ENCODE measurements at places on chromosomes 2 and 18.

GRCh38 chr2:157684940-157685466 is 56.3 kb upstream of the ACVR1C start:
- no peak for DNase-seq

DNA sequence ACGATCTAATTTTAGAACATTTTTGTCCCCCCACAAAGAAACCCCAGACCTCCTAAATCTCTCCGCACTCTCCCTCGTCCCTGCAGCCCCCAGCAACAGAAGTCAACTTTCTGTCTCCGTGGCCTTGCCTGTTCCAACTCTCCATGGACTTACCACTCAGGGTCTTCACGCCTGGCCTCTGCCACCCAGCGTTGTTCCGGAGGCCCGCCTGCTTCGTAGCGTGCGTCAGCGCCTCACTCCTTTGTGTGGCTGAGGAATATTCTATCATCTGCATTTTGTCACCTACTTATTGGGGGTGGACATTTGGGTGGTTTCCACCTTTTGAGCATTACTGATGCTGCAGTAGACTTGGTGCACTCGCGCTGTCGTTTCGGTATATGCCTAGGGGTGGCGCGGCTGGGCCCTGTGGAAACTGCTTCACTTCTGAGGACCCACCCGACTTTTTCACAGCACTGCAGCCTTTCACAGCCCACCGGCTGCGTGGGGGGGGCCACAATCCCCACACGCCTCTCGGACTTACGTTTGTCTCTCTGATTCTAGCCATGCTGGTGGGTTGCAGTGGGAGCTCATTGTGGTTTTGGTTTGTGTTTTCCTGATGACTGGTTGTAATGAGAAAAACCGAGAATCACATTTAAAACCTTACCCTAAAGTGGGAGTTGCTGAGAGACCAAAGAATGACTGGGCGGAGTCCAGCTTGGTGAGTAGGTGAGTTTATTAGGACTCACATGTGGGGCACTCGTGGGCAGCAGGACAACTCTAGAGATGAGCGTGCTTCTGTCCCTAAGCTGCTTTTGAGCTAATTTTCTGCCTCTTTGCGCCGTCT is 1.4 kb upstream of the HSBP1L1 start:
- no peak for DNase-seq

GRCh38 chr2:237946423-237946822 is 20.4 kb upstream of the UBE2F start:
- DNase-seq = no peak

- DNase-seq = no peak
Observed at GRCh38 chr2:158414538-158414937, 42.0 kb downstream of the CCDC148 start.

DNA sequence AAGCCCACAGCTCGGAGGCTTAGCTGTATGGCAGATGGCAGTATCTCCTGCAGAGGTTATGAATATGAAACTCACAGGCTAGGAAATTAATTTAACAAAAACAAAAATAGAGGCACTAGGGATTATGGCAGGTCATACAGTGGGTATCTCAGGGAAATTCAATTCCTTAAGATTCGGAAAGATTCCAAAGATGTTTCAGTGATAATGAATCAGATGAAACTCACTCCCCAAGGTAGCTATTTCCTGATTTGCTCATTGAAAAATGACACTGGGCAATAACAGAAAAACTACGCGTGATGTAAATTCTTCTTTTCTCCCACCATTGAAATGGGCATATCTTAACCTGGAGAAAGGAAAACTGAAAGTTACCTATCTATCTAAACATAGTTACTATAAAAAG is 414.1 kb downstream of the STK39 start:
- DNase-seq = no peak

DNA sequence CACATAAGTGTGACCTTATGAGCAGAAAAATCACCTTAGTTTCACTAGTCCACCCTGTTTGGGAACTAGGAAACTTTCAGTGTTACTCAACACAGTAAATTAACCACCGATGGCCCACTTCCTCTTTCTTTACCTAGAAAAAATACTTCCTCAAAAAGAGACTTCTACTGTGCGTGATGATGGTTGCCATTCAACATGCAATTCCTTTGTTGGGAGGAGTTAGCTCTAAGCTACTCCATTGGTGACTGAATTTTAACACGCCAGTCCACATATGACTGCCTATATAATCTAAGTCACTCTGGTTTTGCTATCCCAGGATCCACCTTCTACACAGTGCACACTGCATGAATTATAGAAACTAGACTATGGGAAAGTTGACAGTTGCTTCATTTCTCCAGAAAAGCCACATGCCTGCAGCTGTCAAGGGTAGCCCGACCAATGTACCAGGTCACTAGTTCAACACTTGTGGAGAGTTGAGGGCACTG is 47.8 kb upstream of the REG3G start:
- peak; percentile 9 for DNase-seq

DNA sequence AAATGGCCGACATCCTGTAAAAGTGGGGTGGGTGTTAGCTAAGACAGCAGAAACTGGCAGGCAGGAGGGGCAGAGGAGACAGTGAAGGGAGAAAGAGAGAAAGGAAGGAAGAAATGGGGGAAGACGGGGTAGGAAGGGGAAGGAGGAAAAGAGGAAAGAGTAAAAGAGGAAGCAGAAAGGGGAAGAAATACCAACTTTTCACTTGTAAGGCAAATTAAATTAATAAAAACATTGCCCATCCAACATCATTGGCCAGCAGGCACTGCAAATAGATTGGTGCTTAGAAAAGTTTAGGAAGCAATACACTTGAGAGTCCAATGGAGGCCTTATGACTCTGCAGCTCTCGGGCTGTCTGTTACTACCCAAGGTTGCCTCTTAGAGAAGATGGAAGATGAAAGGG is 116.7 kb downstream of the TNS1 start:
- no peak for DNase-seq

- DNase-seq = no peak
Observed at GRCh38 chr18:78571831-78572347, 407.7 kb upstream of the SALL3 start.

DNA sequence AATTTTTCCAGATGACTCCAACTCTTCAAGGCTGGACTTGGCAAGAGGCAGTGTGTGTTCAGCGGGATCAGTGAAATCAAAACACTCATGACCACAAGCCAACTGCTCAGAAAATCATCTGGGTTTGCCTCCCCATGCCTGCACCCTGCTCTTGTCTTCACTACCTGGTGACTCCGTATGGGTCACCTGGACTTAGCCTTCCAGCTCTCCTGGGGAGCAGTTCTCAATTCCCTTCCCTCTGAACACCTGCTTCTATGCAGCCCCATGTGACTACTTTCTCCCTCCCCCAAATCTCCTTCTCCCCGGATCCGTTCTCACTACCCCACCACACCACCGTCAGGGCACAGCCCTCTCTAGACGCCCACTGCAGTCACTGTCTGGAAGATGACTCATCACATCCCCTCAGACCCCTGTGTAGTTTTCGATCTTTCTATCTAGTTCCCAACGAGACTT is 130.2 kb upstream of the ID2 start:
- DNase-seq = no peak

DNA sequence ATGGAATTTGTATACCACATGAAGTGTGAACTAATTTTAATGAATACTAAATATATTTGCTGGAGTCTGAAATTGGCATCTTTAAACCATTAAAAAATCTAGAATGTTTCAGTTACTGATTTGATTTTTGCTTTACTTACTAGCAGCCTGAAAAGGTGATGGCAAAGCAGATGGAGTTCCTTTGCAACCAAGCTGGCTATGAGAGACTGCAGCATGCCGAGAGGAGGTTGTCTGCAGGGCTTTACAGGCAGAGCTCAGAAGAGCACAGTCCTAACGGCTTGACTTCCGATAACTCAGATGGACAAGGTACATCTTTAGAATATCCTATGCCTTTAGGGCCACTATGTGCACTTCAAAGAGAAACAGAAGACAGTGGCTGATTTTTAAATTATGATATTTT is 36.5 kb downstream of the NAB1 start:
- no peak for DNase-seq

DNA sequence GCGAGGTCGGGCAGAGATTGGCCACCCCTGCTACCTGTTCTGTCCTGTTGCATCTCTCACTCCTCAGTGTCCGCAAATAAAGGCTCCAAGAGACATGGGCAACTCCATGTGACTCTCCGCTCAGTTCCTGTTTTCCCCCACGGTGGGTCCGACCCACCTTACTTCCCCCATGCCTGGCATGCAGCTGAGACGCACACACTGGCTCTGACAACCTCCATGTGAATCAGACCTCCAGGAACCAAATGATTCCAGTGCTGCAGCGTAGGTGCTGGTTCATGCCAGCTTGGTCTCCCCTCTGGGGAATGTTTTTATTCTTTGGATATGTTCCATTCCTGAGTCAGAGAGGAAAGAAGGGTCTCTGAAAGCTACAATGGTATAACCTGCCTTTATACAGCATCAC is 221.5 kb downstream of the SH3RF3 start:
- no peak for DNase-seq

DNA sequence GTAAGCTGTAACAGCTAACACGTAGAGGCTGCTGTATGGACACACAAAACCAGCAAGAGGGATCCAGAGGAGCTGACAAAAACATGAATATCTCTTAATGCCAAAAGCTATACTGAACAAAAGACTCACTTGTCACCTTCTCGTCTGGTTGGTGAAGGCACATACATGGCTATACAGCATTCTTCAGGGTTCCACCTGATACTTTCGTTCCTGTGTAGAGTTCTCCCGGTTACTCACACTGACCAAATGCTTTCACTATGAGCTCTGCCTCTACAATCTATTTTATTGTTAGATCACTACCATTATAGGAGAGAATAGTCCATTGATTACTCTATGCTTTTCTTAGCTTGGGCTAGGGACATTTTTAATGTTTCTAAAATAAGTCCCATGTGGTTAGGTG is 193.1 kb downstream of the HNMT start:
- no peak for DNase-seq

GRCh38 chr2:64819774-64820688 is 166.3 kb upstream of the SERTAD2 start:
- peak; percentile 41 for DNase-seq

GRCh38 chr18:13035249-13035914 is 44.2 kb downstream of the CEP192 start:
- no peak for DNase-seq

DNA sequence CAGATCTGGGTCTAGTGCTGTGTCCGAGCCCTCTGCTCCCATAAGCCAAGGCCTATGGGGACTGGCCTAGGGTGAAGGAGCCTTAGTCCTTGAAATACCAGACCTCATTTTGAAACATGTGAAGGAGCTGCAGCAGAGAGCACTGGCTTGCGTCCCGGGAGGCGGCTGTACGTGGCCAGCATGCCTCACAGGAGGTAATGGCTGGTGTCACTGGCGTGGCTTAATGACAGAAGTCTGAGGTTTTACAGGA is 72.7 kb upstream of the OTOS start:
- DNase-seq = no peak

GRCh38 chr2:230879271-230879882 is 14.6 kb downstream of the ITM2C start:
- no peak for DNase-seq

DNA sequence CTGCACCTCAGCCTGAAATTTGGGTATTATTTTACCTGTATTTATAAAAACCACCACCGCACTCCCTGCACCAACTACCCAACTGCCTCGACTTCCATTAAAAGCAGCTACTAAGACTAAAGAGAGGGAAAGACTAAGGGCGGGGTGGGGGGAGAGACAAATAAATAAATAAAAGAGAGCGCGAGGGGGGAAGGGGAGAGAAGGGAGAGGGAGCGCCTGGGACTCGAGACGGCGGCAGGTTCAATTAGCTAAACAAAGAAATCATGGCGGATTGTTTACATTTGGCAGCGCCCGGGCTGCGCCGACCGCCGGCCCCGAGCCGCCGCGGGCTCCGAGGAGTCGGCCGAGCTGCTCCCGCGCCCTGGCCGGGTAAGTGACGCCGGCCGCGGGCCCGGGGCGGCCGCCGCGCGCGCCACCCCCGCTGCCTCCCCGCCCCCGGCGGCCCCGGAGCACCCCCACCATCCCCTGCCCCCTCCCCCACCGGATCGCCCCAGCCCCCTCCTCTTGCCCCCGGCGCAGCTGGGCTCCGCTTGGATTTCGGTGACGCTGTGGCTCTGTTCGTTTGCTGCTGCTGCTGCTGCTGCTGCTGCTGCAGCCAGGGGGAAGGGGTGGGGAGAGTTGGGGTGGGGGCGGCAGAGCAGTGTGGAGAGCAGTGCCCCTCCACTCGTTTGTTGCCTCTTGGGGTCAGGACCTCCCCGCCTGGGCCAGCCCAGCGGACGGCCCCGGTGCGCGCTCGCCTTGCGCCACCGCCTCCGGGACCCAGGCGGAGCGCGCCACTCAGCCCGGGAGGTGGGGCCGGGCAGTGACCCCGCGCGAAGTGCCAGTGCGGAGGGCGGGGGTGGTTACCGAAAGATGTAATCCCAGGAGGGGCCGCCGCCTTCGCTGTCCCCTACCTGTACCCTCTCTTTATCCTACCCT is 187.2 kb upstream of the FANCL start:
- DNase-seq = no peak

GRCh38 chr2:6181525-6181924 is 489.3 kb downstream of the SOX11 start:
- no peak for DNase-seq

- no peak for DNase-seq
Observed at GRCh38 chr2:215692387-215693079, 256.7 kb upstream of the FN1 start.

- no peak for DNase-seq
Observed at GRCh38 chr2:54529935-54530334, 73.8 kb downstream of the SPTBN1 start.

DNA sequence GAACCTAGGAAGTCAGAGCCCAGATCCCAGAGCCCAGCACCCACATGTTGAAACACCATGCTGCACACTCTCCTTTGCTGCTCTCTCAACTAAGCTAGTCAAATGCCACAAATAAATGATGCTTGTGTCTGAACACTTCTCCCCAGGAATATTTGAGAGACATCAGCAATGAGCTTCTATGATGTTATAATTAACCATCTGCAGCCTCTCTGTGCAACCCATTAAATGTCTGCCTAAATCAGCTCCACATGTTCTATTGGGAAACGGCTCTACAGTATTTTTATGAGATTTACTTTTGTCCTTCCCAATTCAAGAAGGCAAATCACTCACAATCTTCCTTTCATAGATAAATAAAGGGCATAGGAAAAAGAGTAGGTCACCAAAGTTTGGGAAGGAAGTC is 266.8 kb upstream of the PARD3B start:
- DNase-seq = no peak

DNA sequence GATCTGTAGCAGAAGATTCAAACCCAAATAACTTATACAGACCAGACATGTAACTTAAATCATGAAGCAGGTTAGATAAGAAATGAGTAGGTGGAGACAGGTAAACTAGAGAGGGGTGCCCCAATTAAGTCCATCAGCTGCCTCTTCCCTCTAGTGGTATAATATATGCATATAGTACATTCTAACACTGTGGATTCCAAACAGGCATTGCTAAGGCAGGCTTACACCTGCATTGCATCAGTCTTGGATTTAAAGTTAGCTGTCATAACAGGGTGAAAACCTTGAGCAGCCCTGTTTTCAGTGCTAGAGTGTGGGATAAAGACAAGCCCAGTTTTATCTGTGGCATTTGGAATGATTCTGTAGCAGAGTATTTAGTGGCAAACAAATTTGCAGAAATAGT is 63.4 kb downstream of the NYAP2 start:
- DNase-seq = no peak

GRCh38 chr2:105405291-105405690 is 6.4 kb upstream of the FHL2 start:
- no peak for DNase-seq

All from GM19239 (cell line).